Colonic mucosa (tissue), 4 donors: ENCODE measurements at places on chromosomes 12 and 14. TPM values are rescaled to one million over a fixed set of nuclear protein-coding genes. Genes with fewer than 3 reads are reported as not detected.
A peak's percentile ranks its signal among the peaks of the same experiment; 100 is the strongest.

DNA sequence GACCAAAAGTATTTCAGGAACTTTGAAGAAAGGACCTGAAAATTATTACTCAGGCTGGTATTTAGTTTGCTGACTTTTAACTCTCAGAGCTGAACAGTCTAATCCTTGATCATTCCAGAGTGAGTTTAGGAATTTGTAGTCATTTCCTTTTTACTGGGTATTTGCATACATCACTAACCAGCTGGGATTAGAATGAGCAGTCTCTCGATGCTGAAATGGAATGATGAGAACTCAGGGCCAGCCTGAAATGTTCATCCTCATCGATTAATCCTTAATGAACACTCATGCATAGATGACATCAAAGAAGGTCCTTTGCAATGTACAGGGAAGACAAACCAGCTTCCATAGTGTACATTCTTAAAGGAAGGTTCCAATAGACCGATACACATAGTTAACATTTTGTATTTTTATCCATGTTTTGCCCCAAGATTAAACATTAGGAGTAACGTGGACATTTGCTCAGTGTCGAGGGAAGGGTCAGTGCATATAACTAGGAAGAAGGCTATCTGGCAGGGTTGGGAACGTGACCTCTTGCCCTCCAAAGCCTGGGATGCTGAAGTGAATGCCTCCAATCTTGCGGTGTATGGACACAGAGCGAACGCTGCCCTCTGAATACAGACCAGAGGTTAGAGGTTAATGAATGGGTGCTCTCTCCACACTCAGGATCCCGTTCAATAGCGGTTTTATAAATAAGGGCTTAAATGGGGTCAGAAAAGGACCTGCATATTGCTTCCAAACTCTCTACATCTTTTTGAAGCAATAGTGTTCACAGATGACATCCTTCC, 14.5 kb downstream of the FBXL14 start:
- DNase-seq = no peak

DNA sequence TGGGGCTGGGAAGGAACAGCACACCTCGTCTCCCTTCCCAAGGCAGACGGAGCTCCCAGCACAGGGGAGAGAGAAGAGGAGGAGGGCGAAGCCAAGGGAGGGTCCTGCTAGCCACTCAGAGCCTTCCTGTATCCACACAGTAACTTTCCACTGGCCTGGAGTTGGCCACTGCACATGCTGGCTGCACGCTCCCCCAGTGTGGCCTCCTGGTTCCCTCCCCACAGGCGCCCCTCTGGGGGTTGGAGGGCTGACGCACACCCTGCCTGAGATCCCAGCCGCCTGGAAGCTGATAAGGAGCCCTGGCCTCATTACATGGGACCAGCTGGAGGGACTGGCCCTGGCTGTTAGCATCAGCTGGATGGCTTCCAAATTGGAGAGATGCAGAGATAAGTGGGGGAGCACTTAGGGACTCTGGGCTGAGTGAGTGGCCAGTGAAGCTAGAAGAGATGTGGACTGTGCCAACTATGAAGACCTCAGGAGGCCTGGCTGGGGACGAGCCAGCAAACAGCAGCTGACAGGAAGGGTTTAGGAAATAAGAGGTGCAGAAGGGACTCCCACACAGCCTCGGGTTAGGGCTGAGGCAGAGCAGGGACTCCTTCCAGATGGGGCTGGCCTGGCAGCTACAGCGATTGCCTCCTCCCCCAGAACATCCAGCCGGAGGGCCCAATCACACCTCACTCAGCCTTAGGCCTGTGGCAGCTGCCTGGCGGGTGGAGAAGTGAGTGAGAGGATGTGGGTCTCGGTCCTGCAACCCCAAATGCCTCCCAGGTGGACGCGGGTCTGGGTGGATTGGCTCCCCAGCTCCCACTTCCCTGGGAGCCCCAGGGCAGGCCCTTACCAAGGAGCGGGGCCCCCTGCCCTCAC, 26.3 kb upstream of the BCDIN3D start:
- DNase-seq = peak; percentile 61

- no peak for DNase-seq
Observed at GRCh38 chr14:95267306-95267705, 52.4 kb downstream of the CLMN start.

GRCh38 chr12:116066381-116067230, 210.9 kb downstream of the MED13L start:
- DNase-seq = peak; percentile 26

Gene TSHR
- total RNA-seq = 0.25 TPM

Gene NFATC4
- 24.0 TPM for total RNA-seq

DNA sequence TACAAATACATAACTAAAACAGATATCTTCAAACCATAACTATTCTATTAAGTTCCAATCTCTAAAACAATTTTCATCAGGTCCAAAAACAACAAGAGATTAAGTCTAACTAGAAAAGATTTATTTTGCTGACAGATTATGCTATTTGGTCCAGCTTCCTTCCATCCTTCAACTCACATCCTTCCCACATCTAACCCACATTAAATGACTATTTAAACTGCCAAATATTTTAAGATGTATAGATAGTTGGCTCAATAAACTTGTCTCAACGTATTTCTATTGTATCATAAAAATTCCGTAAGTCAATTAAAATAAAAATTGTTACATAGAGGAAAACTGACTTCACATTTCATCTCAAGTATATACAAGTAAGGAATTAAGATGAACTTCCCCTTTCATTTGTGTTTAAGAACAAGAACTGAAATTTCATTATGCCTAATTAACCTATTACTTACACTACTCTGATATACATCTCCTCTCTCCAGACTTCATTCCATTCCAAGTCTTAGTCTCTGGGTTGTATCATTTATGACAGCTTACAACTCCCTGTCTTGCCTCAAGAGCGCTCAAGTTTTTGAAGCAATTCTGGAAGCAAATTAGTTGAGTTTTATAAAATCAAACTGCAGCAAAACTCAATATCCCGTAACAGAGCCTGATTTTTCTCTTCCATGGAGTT, 25.4 kb downstream of the PAWR start:
- DNase-seq = no peak

GRCh38 chr12:46786774-46787173, 39.0 kb downstream of the SLC38A4 start:
- DNase-seq = no peak

GRCh38 chr12:800401-800800, 48.0 kb downstream of the WNK1 start:
- no peak for DNase-seq

DNA sequence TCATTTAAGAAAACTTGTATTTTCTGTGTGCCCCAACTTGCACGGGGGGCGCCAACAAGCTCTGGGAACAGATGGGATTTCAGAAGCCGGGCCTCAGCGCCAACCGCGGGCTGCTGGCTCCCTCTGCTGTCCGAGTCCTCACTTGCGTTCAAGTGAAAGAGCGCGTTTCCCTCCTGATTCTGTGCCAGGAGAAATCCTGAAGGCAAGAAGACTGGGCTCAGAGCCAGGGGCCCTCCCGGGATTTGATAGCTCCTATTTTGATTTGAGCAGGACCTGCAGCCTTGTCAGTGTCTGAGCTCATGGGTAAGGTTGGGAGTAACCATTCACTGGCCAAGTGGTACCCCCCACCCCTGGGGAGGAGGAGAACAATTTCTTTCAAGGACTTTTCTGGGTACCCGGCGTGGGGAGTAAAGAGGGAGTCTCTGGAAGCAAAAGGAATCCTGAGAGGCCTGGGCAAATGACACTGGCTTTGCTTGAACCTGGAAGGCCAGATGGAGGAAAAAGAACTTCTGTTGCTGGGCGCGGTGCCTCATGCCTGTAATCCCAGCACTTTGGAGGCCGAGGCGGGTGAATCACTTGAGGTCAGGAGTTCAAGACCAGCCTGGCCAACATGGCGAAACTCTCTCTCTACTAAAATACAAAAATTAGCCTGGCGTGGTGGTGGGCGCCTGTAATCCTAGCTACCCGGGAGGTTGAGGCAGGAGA, 179.0 kb upstream of the RGS6 start:
- DNase-seq = peak; percentile 92

DNA sequence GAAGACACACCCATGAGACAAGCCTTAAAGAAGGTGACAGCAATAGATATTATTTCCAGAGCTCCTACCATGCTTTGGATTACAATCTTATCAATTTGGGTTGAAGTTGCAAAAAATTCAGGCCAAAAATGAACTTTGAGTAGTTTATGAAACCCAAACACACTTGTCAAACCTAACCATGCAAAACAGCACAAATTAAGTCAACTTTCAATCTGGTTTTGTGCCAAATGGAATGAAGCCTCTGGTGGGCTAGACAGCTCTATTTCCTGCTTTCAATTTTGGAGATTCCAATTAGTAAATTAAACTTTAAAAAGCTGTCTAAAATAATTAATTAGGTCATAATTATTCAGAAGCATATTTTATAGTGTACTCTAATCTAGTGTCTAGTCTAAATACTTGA, 203.4 kb downstream of the SYT1 start:
- no peak for DNase-seq

Gene CELA1
- not detected for total RNA-seq

GRCh38 chr12:24894879-24895278, 54.0 kb downstream of the BCAT1 start:
- no peak for DNase-seq

Gene SLC2A13
- 39.0 TPM for total RNA-seq

- no peak for DNase-seq
Observed at GRCh38 chr12:123931686-123932321, 40.8 kb downstream of the CCDC92 start.

GRCh38 chr12:2489275-2489674, 305.5 kb upstream of the FKBP4 start:
- DNase-seq = no peak

Gene ANO2
- 1.1 TPM for total RNA-seq

Gene RPL6
- 1,047 TPM for total RNA-seq

Gene CISTR
- total RNA-seq = not detected

Gene GZMH
- 0.53 TPM for total RNA-seq
